Suprapubic skin (tissue), 4 donors: ENCODE measurements at places on chromosomes 11 and 22. TPM values are rescaled to one million over a fixed set of nuclear protein-coding genes. Genes with fewer than 3 reads are reported as not detected.
A peak's percentile ranks its signal among the peaks of the same experiment; 100 is the strongest.

DNA sequence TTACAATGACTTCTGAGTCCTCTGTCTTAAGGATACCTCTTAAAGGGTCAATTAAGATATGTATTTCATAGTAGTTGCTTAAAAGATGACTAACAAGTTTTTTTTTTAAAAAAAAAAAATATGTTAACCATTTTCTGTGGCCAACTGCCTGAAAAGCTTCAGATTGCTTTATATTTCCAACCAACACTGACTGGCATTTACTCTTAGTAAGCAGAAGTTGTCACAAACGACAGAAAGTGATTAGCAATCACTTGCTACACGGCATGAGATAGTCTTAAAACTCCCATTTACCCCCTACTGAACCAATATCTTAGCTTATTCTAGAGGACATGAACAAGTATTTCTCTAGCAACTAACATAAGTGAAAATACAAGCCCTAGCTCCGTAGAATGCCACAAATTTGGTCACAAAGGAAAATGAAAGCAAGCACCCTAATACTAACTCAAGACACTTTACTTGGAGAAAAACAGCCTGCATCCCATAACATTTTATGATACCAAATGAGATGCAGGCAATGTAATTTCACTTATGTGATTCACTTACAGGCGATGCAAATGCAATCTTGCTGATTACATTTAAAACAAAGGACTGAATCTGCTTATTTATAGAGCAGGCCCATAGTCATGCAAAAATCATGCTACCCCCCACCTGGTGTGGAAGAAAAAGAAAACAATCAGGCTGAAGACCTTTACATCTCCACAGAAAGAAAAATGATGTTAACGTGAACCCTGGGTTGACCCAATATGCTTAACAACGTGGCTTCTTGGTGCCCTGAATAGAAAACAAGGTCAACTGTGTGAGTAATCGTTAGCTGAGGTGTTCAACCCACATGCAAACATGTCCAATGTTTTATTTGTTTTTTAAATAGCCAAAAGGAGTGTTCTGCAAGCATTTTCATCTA, 25.7 kb downstream of the MPPED2 start:
- H3K27me3 ChIP-seq = no peaks in the 10 kb centered on the region
- H3K4me3 ChIP-seq = no peak overlapping the region
- H3K36me3 ChIP-seq = no peaks in the 10 kb centered on the region
- no peaks in the 10 kb centered on the region for H3K4me1 ChIP-seq
- no peak for DNase-seq
- no peak overlapping the region for H3K27ac ChIP-seq

- H3K36me3 ChIP-seq = no peaks in the 10 kb centered on the region
- H3K4me1 ChIP-seq = peaks cover 62% of the 10 kb centered on the region
- no peaks in the 10 kb centered on the region for H3K27me3 ChIP-seq
- no peak for DNase-seq
Measured at GRCh38 chr22:32619614-32620426, 145.2 kb downstream of the FBXO7 start.

- H3K36me3 ChIP-seq = no peaks in the 10 kb centered on the region
- H3K4me1 ChIP-seq = peaks cover 31% of the 10 kb centered on the region
- no peak overlapping the region for H3K4me3 ChIP-seq
- no peaks in the 10 kb centered on the region for H3K27me3 ChIP-seq
- H3K27ac ChIP-seq = no peak overlapping the region
- no peak for DNase-seq
Measured at GRCh38 chr11:130092661-130093060, 23.0 kb downstream of the APLP2 start.

GRCh38 chr11:33967451-33967850, 75.6 kb upstream of the LMO2 start:
- no peak overlapping the region for H3K27ac ChIP-seq
- H3K4me3 ChIP-seq = no peak overlapping the region
- no peaks in the 10 kb centered on the region for H3K4me1 ChIP-seq
- no peaks in the 10 kb centered on the region for H3K36me3 ChIP-seq
- H3K27me3 ChIP-seq = no peaks in the 10 kb centered on the region
- no peak for DNase-seq

DNA sequence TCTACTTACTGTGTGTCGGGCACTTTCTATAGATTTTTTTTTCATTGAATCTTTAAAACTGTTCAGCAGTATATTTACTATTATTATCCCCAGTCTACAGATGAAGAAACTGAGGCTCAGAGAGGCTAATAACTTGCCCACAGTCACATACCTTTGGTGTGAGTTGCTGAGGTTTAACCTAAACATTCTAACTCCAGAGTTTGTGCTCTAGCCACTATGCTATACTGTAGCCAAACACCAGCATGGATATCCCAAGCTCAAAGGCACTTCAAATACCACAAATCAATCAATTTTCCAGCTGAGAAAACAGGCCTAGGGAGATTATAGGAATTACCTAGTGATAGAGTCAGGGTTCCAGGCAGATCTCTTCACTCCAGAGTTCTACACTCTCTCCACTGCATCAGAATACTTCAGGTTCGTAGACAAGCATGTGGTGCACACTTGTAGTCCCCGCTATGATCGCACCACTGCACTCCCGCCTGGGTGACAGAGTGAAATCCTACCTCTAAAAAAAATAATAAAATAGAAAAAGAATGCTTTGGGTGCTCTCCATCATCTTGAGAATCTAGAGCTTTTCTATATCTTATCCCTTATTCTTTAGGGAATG, 20.4 kb upstream of the UPB1 start:
- no peaks in the 10 kb centered on the region for H3K36me3 ChIP-seq
- no peak overlapping the region for H3K27ac ChIP-seq
- H3K27me3 ChIP-seq = no peaks in the 10 kb centered on the region
- no peak for DNase-seq
- H3K4me3 ChIP-seq = no peak overlapping the region

The AGBL2 gene
- total RNA-seq = not detected

- DNase-seq = no peak
- H3K4me3 ChIP-seq = no peak overlapping the region
- no peaks in the 10 kb centered on the region for H3K4me1 ChIP-seq
- no peaks in the 10 kb centered on the region for H3K36me3 ChIP-seq
Measured at GRCh38 chr11:123221584-123221983, 26.5 kb upstream of the CLMP start.

DNA sequence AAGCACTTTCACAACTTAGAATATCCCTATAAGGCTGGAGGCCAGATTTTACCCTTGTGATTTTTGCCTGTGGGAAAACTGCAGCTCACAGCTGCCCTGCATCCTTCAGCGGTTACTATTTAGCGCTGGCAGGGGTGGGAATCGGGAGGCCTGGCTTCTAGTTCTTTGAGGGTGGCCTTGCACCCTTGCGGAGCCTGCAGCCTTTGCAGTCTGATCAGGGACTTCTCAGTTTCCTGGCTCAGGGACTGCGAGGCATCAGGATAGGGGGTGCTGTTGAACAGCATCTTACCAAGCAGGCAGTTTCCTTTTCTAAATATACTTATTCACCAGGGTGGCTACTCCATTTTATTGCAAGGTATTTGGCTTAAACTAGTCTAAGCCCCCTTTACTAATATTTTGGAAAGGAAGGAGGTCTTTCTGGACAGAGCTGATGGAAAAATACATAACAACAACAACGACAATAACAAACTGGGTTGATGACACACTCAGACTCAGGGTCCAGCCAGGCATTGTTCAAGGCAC, 2.9 kb upstream of the APOA1 start:
- peaks cover 11% of the 10 kb centered on the region for H3K4me1 ChIP-seq
- DNase-seq = peak; percentile 19
- peaks cover 16% of the 10 kb centered on the region for H3K36me3 ChIP-seq

GRCh38 chr11:7202412-7202811, 49.3 kb upstream of the SYT9 start:
- no peak overlapping the region for H3K4me3 ChIP-seq
- peaks cover 2% of the 10 kb centered on the region for H3K27me3 ChIP-seq
- no peak overlapping the region for H3K27ac ChIP-seq

- DNase-seq = no peak
- H3K4me3 ChIP-seq = no peak overlapping the region
- H3K4me1 ChIP-seq = no peaks in the 10 kb centered on the region
Measured at GRCh38 chr11:113351480-113351879, 36.1 kb upstream of the ANKK1 start.

The DBX1 gene
- total RNA-seq = not detected

The PRDM11 gene
- 11.5 TPM for total RNA-seq

- H3K27ac ChIP-seq = no peak overlapping the region
- peaks cover 8% of the 10 kb centered on the region for H3K4me1 ChIP-seq
- H3K36me3 ChIP-seq = peaks cover 28% of the 10 kb centered on the region
- no peak for DNase-seq
- H3K4me3 ChIP-seq = no peak overlapping the region
Measured at GRCh38 chr11:876545-876944, 33.9 kb downstream of the TSPAN4 start.

- no peaks in the 10 kb centered on the region for H3K4me1 ChIP-seq
- H3K27me3 ChIP-seq = no peaks in the 10 kb centered on the region
- H3K36me3 ChIP-seq = no peaks in the 10 kb centered on the region
Measured at GRCh38 chr11:132312701-132313111, 942.3 kb downstream of the NTM start.

DNA sequence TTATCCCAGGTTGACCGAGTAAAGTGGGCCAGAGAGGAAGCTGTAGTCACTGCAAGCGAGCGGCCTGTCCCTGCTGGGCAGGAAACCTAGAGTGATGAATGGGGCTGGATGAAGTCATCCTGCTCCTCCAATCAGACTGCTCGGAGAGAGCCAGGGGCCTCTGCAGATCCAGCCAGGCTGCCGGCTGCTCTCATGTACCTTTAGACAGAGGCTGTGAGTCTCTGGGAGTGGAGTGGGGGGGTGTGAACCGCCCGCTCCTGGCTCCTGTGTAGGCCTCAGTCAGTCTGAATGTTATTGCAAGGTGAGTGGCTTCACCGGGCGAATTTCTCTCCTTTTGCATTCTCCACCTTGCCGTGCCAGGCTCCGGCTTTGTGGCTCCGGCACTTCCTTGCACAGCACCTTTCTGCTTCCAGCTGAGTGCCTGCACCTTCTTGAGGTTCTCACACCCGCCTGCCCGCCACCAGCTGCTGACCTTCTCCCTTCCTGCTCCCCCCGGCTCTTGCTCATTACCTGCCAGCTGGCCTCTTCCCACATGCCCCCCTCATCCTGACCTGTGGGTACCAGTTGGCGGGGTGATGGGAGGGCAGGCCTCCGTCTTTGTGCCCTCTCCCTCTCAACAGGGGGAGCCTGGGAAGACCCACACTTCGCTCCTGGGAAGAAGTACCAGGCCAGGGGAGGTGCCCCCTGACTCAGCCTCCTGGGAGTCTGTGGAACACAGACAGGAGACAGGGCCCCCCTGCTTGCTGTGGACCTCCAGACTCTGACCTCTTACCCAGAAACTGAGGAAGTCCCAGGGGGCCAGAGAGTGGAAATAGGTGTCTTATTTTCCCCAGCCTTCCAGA, 79.9 kb downstream of the GRAMD1B start:
- H3K4me1 ChIP-seq = peaks cover 8% of the 10 kb centered on the region
- H3K36me3 ChIP-seq = no peaks in the 10 kb centered on the region
- no peak overlapping the region for H3K27ac ChIP-seq
- DNase-seq = no peak
- H3K27me3 ChIP-seq = no peaks in the 10 kb centered on the region

The SAA4 gene
- total RNA-seq = not detected

GRCh38 chr22:23054531-23055257, 15.6 kb upstream of the GNAZ start:
- H3K36me3 ChIP-seq = no peaks in the 10 kb centered on the region
- H3K4me3 ChIP-seq = no peak overlapping the region
- H3K27me3 ChIP-seq = peaks cover 5% of the 10 kb centered on the region
- DNase-seq = no peak

The INPP5J gene
- total RNA-seq = 2.5 TPM

DNA sequence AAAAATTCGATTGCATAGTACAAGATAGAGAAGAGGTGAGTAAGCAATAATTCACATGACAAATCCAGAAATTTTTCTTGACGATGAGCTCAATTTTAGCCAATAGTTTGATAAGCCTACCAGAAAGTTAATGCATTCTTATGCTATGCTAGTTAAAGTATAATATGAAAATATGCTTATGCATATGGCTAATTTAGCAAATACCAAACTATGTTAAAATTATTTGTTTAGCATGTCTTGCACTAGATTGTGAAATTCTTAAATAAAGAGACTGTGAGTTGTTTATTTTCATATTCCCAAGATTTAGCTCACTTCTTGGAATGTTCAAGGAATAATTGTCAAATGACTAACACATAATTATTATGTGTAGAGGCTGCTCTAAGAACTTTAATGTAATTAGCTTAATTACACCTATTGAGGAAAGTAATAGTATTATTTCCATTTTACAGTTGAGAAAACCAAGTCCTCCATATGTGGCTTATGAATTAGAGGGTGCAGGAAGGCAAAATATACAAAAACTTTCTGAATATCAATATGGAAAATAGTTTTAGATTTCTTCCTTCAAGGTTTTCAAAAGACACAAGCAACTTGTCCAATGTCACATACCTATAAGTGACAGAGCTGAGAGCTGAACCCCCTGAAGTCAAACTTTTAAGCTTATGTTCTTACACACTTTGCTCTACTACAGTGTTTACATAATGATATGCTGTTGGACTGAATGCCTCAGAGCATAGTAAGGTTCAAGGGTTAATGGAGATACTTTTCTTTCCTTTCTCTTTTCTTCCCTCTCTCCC, 45.9 kb upstream of the ARHGAP20 start:
- no peak for DNase-seq
- no peak overlapping the region for H3K4me3 ChIP-seq
- H3K4me1 ChIP-seq = peaks cover 2% of the 10 kb centered on the region
- H3K36me3 ChIP-seq = no peaks in the 10 kb centered on the region

GRCh38 chr11:70584498-70585235, 186.3 kb downstream of the CTTN start:
- H3K4me3 ChIP-seq = no peak overlapping the region
- no peaks in the 10 kb centered on the region for H3K36me3 ChIP-seq
- H3K4me1 ChIP-seq = no peaks in the 10 kb centered on the region
- H3K27me3 ChIP-seq = no peaks in the 10 kb centered on the region

DNA sequence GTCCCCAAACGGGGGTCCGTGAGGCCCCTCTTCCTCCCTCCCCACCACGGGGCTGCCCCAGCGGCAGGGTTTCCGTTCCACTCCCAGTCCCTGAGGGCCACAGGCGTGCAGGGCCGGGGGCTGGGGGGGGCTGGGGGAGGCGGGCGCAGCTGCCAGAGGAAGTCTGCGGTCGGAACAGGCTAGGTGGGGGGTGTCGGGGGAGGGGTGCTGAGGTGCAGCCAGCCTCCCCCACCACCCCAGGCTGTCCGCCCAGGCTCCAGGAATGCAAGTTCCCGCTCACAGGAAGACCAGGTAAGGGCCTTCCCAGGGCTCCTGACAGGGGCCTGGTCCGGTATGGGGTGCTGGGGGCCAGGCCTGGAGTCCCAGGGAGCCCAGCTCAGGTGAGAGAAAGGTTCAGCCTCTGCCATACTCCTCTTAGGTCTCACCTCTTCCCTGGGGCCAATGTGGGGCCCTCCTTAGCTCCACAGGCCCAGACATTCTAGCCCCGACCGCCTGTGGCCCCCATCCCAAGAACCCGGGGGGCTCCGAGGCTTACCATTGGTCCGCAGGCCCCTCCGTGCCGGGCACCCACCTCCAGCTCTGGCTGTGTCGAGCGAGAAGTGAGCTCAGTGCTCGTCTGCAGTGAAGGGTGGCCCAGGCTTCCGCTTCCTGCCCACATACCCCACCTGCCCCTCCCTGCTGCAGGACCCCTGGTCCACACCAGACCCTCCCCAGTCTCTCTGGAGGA, at the start of gene PTPRCAP:
PTPRCAP (minus strand) TSS at position 601 of the 727 bp plus-strand sequence; CDS start at position 538, 63 bp downstream.
- H3K27me3 ChIP-seq = no peaks in the 10 kb centered on the region
- no peak within 1 kb of the TSS for H3K27ac ChIP-seq
- no peak for DNase-seq
- peak within 1 kb of the TSS; percentile 14 for H3K4me3 ChIP-seq
- H3K4me1 ChIP-seq = peaks cover 49% of the 10 kb centered on the region

The GPHA2 gene
- total RNA-seq = not detected

The CSNK2A3 gene
- 1.5 TPM for total RNA-seq

The MED19 gene
- total RNA-seq = 29.2 TPM

The DDIAS gene
- total RNA-seq = 5.1 TPM

The GLYATL2 gene
- 3.9 TPM for total RNA-seq

GRCh38 chr22:47596176-47596690, 833.8 kb downstream of the TBC1D22A start:
- H3K4me1 ChIP-seq = no peaks in the 10 kb centered on the region
- peak; percentile 63 for DNase-seq
- peaks cover 16% of the 10 kb centered on the region for H3K27me3 ChIP-seq
- no peak overlapping the region for H3K4me3 ChIP-seq
- no peak overlapping the region for H3K27ac ChIP-seq
